GM18507 (cell line): ENCODE measurements at places on chromosomes 7 and 10.

DNA sequence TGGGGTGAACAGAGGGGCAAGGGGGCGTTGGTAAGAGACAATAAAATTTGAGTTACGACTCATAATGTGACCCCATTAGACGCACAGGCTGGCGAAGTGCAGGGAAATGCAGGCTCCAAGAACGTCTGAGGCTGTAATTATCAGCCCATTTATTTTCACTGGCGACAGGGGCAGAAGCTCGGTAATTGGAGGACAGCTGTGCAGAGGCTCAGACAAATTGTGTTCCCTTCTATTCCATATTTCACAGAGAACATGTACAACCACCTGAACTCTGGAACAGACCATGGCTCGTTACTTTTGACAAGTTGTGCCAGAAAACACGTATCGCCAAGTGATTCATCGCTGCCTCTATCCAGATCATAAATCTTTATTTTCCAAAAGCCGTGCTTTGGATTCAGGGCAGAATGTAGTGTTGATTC lies 137.3 kb upstream of the FRMD4A start:
- no peak for DNase-seq

DNA sequence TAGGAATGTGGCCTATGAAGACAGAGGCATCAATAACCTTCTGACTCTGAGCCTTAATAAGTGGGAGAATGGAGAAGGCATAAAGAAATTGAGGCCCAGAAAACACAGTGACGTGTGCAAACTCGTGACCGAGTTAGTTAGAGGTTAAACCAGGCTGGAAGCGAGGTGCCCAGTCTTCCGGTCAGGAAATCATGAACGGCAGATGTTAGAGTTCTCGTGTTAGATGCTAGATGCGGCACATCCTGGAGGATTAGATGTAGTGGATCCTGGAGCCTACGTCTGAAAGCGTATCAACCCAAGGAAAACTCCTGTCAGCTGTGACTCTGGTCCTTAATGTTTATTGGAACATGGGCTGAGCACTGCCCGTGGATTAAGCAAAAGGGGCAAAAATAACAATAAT lies 275.9 kb downstream of the TCF7L2 start:
- DNase-seq: no peak

GRCh38 chr10:68871731-68872342 lies 29.3 kb upstream of the DDX50 start:
- DNase-seq: no peak

GRCh38 chr7:152025937-152026890 lies 740 bp downstream of the GALNT11 start:
- DNase-seq: no peak

- DNase-seq: no peak
Measured at GRCh38 chr10:98047009-98047741, 16.8 kb upstream of the CRTAC1 start.

DNA sequence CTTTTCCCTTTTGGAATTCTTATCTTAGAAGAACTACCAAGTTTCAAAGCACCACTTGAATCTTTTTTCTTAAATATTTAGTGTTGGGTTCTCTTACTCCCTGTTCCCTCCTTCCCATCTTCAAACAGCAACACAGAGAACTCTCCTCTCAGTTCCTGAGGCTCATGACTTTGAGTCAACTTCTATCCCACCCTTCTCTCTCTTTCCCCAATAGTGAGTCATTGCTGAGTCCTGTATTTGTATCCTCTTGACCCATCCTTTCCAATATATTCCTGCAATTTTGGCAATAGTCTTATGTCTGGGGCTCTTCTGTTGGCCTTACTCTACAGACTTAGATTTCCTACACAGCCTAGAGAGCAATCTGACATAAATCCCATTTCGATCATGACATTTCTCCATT lies 20.8 kb upstream of the JCAD start:
- no peak for DNase-seq

GRCh38 chr7:101820703-101821102 lies 3.3 kb downstream of the CUX1 start:
- no peak for DNase-seq

GRCh38 chr10:30433306-30433729 lies 666 bp upstream of the MAP3K8 start:
- no peak for DNase-seq

GRCh38 chr10:58266826-58267712 lies 625 bp downstream of the IPMK start:
- no peak for DNase-seq

DNA sequence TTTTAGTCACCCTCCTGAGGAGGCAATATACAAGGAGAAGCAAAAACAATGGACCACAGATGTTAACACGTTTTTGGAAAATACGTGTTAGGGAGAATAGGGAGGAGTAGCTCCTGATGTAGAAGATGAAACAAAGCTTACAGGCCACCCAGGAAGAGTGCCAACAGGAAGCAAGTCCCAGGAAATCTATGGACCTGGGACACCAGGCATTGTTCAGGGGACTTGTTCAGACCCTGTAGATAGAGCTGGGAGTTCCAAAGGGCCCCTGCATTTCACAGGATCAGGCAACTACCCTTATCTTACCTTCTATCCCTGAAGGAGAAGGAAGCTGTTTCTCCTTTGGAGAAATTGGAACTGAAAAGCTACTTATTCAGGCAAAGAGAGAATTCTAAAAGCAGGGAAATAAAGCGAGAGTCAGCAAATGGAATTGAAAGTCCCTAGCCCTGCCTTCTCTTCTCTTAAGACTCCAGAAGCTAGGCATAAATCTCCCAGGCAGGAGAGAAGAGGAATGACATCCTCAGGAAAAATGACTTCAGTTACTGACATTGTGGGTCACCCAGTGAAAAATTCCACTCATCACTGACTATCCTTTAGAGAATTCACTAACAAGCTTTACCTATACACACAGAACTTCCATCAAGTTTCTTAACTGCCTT lies 77.7 kb upstream of the FAM3C start:
- no peak for DNase-seq

DNA sequence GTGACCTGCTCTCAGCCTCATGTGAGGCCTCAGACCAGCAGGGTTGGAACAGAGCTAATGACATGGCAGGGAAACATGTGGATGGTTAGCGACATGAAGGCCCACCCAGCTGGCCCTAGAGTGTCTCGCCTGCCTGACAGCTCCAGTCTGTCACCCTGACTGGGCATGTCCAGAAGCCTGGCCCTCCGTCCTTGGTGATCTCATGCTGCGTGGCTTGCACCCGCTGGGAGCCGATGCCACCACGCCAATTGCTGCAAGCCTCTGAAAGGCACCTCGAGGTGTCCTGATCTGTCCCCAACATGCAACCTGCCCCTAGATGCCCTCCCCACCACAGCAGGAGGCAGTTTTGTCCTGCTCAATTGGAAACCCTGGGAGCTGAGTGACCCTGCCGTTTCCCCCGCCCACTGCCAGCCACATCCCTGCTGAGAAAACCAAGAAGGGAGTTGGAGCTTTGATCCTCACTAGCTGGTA lies 27.8 kb upstream of the RET start:
- no peak for DNase-seq
